ENCODE measurements at places on chromosomes 5 and 9.

DNA sequence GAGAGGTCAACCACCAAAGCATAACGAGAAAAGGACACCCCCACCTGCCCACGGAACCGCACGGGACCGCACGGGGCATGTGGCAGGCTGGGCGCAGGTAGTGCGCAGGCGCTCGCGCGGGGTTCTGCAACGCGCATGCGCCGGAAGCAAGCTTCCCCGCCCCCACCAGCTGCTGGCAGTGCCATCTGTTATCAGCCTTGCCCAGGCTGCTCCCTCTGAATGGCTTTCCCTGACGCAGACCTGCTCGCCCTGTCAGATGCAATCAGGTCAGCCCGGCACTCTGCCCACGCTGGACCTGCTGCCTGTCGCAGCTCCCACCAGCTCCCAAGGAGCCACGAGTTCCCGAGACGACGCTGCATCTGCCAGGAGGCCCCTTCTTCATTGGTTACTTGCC, 22.8 kb downstream of the PTCH1 start:
- DNase-seq = no peak

DNA sequence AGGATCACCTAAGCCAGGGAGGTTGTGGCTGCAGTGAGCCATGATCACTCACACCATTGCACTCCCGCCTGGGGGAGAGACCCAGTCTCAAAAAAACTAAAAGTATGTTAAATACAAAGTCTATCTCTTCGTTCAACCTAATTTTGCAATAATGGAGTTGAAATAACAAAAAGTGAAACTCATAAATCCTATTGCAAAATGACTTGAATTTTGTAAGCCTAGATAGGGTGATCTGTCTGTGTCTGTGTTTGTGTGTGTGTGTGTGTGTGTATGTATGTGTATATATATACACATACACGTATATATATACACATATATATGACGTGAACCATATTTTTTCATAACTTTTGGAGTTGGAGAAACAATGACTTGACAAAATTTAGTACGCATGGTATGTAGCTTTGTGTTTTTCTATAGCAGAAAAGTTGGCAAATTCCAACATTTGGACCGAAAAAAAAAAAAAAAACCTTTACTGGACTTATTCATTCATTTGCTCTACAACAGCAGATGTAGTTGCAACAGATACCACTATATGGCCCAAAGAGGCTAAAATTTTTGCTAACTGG, 76.9 kb upstream of the CDH6 start:
- DNase-seq = no peak

- no peak for DNase-seq
Observed at GRCh38 chr5:58077966-58078365, 381.9 kb downstream of the PLK2 start.

GRCh38 chr9:15317836-15318235, 10.8 kb upstream of the TTC39B start:
- DNase-seq = no peak

DNA sequence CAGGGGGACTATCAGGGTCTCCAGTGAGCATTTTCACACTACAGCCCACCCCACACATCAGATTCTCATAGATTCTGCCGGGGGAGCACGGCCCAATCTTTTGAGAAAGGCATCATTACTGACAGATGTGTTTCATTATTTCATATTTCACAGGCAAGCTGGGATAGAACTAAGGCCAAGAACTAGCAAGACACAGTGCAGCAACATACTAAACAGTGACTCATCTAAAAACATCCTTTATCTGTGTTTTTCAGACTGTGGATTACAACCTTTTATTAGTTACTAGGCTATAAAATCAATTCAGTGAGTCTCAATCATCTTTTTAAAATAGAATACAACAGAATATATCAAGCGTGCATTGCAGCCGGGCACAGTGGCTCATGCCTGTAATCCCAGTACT, 59.8 kb downstream of the CPLANE1 start:
- no peak for DNase-seq

GRCh38 chr5:135492319-135492626, 40.1 kb upstream of the TIFAB start:
- no peak for DNase-seq

Measured in stimulated activated CD8-positive, alpha-beta memory T cell treated with anti-CD3 and anti-CD28 coated beads, Interleukin-7, amount 100 ng/mL, for 48 hours (primary cell).